ENCODE measurements at places on chromosomes 7 and 10.

DNA sequence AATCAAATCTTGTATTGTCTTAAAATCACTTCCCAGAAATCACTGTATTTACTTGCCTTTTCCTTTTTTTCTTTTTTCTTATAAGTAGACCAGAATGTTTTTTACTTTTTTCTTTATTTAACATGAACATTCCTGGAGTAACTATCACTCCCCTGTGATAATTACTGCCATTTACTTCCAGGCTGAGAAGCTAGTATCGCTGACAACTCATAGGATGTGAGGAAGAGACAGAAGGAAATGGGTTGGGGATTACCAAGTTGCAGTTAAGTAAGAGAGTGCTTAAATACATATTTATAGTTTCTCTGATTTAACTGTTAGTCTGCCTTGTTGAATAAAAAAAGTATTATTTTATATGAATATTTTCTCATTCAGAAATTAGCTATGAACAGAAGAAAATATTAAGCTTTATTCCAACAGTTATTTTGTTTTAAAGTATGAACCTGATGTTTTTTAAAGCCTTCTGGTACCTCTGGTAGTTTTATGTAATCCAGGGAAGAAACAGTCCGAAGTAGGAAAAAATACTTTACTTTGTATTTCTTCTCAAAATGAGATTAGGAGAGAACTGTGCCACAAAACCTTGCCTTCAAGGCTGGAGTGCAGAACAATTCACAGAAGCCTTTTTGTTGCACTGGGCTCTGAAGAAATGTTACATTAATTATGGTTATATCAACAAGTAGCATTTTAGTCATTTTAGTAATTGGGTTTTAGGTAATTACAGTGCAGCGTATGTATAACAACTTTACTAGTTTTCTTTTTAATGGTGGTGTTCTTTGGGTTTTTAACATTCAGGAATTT lies 72.8 kb downstream of the SHOC2 start:
- DNase-seq, result no peak

DNA sequence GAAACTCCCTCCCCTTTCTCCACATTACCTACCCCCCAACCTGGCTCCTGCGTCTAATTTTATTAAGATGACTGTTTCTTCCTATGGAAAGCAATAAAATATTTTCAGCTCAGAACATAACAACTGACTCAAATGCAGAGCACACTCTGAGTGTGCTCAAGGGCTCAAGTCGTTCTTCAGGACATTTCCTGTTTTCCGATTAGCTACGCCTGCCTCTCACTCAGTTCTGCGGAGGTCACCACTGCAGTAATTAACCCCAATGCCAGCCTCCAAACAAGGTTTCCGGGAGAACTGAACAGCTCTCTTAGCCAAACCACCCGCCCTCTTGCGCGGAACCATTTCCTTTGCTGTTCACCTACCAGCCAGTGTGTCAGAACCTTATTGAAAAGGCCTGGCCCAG lies 19.3 kb downstream of the MYOF start:
- no peak for DNase-seq

DNA sequence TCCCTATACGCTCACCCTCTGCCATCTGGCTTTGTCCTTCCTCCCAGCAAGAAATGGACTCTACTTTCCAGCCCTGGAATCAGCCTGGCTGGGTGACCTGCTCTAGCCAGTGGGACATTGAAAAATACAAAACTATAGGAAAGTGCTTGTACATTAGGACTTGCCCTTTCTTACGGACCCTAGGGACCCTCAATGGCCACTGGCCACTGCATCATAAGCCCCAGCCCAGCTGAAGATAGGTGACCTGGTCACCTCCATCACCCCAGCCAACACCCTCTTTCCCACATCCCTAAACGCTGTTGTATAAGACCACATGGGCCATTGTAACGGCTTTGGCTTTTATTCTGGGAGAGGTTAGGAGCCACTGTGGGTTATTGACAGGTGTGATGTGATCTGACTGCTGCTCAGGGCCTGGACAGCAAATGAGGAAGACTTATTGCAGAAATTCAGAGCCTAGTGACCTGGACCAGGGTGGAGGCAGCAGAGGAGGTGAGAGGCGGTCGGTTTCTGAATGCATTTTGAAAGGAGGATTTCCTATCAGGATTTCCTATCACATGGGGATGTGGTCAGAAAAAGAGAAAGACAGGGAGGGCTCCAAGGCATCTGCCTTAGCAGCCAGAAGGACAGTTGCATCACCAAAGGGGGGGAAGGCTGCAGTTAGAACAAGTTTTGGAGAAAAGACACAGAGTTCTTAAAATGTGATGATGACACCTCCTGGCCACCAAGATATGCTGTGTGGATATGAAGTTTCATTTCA lies 2.2 kb upstream of the LMBR1 start:
- no peak for DNase-seq

- peak; percentile 64 for DNase-seq
These were observed 24.1 kb downstream of the FZD1 start for GRCh38 chr7:91288208-91288824.

GRCh38 chr10:91127341-91128082 lies 93.0 kb upstream of the PCGF5 start:
- DNase-seq, result no peak

DNA sequence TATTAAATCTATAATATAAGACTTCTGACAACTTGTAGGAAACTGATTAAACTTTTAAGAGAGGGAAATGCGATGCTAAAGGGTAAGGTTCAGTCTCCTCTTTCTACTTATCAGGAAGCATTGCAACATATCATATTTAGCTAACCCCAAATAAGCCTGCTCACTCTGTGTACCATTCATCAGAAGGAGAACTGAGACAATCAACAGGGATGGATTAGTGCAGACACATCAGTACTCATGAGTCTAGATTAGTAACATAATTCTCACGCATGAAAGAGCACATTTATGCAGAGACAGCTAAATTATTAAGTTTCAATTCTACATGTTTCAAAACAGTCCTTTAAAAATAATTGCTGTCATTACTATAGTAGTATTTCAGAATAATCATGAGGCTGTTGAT lies 354.2 kb upstream of the ZWINT start:
- no peak for DNase-seq

GRCh38 chr7:105648561-105649401 lies 67.5 kb upstream of the EFCAB10 start:
- peak; percentile 57 for DNase-seq

GRCh38 chr7:144027070-144027469 lies 21.7 kb upstream of the OR2A5 start:
- DNase-seq, result no peak

DNA sequence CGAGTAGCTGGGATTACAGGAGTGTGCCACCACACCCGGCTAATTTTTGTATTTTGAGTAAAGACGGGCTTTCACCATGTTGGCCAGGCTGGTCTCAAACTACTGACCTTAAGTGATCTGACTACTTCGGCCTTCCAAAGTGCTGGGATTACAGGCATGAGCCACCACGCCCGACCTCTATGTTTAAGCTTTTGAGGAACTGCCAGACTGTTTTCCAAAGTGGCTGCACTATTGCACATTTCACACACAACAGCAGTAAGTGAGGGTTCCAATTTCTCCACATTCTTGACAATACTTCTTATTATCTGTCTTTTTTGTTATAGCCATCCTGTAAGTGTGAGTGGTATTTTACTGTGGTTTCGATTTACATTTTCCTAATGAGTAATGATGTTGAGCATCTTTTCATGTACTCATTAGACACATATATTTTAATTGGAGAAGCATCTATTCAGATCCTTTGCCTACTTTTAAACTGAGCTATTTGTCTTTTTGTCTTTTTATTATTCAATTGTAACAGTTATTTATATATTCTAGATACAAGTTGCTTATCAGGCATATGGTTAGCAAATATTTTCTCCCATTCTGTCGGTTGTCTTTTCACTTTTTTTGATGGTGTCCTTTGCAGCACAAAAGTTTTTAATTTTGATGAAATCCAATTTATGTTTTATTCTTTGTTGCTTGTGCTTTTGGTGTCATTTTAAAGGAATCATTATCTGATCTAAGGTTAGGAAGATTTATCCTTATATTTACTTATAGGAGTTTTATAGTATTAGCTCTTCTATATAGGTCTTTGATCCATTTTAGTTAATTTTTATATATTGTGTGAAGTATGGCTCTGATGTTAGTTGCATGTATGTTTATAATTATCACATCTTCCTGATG lies 12.8 kb upstream of the IRF5 start:
- DNase-seq, result no peak

DNA sequence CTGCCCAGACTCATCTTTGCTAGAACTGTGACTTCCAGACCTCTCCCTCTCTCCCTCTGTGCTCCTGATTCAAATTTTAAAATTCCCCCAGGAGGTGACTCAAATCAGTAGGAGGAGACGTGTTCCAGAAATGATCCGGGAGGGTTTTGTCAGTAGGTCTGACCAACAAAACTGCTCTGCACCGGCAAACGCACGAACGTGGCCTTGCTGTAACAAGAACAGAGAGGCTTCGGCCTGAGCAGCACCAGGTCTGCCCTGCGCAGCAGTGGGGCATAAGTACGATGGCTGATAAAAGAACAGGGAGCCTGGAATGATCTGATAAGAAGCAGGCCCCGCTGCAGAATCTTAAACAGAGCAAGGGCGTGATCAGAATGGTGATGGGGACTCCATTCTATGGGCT lies 152.7 kb upstream of the AUTS2 start:
- DNase-seq, result no peak

DNA sequence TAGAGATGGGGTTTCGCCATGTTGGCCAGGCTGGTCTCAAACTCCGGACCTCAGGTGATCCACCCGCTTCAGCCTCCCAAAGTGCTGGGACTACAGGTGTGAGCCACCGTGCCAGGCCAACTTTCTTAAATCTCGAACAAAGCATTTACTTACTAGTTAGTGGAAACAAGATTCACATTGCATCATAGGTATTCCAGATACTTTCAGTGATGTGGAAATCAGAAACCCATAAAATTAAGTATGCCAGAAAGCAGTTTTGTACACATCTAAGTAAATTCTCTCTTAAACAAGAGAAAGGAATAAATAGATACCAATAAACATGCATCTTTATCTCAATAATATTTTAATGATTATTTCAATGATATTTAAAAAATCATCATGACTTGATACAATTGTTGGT lies 75.5 kb downstream of the DGKI start:
- no peak for DNase-seq

- no peak for DNase-seq
These were observed 48.7 kb downstream of the SEMA3A start for GRCh38 chr7:84145892-84146291.

- no peak for DNase-seq
These were observed 52.2 kb downstream of the SEM1 start for GRCh38 chr7:96657347-96658021.

DNA sequence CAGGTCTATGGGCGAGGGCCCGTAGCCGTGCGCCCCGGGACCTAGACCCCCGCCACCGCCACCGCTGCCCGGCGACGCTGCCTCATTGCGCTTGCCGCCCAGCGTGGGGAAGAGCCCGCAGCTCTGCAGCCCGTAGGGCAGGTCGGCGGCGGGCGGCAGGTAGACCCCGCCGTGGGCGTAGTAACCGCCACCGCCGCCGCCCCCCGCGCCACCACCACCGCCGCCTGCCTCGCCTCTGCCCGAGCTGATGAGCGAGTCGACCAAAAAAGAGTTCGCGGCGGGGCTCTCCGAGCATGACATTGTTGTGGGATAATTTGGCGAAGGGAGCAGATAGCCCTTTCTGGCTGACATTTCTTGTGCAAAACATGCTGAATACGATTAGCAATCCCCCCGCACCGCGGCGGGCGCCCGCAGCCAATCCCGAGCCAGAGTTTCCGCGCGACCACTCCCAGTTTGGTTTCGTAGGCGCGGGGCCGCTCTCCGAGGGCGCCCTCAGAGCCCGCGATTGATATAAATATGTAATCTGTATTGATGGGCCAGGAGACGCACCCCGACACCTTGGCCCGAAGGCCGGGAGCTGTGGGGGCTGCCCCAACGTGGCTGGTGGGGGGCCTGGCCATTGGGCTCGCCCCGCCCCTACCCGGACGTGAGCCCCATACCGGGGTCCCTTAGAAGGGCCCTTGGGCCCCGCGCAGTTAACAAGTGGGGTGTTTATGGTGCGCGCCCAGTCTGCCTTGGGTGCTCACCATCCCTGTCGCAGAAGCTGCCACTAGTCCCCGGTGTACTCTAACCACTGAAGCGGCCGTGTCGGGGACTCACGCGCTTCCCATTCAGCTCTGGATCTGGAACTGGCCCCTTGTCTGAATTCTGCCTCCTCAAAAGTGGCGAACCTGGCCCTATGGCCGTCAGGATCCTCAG lies at the start of gene HOXA10:
HOXA10 (minus strand) TSS at position 365 of the 918 bp plus-strand sequence; CDS start at position 351, 14 bp downstream.
- DNase-seq, result peak; percentile 20

DNA sequence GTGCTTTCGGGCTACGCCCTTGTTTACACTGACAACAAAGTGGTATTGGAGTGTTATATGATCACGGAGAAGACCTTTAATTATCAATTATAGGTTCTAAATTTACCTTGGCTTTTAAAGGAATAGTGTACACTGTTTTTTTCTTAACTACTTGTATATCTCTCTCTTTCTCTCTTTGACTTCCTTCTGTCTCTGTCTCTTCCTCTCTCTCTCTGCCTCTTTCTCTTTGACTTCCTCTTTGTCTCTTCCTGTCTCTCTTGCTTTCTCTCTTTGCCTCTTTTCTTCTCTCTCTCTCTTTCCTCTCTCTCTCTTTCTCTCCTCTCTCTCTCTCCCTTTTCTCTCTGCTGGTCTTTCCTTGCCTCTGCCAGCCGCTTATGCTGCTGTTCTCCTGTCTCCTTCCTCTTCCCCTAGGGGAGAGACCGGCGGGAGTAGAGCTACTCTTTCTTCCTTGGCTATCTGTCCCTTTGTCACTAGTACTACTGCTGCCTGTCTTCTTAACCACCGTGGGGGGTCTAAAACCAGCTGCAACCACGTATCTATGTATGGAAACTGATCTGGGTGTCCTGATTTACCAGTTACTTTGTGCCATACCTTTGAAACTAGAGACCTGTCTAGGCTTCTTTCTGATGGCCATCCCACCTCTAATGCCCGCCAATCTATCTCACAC lies 36.9 kb upstream of the GSDME start:
- no peak for DNase-seq

DNA sequence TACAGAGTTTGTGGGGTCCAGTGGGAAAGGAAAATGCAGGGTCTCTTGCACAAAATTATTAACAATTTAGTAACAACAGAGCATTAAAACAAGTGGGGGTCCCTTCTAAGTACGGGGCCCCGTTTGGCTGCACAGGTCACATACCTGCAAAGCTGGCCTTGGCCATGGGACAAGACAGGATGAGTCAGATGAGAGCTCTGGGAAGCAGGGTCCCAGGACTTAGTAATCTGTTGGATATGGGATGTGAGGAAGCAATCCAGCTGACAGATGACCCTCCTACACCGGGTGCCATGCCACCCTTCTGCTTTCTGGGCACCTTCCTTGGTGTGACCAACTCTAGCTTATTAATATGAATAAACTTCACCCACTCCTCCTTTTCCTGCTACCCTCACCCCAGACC lies 3.2 kb upstream of the DUSP5 start:
- DNase-seq, result no peak

GRCh38 chr7:12747687-12748306 lies 60.4 kb downstream of the ARL4A start:
- DNase-seq, result no peak

- no peak for DNase-seq
These were observed 315.2 kb upstream of the ZNF32 start for GRCh38 chr10:43963793-43964425.

Measured in WERI-Rb-1 (cell line).